Hematopoietic multipotent progenitor cell treated with erythropoietin and hydrocortisone succinate and interleukin-3 and kit ligand, for 15 days (in vitro differentiated cells): ENCODE measurements at places on chromosomes 1 and 21.

- DNase-seq: no peak
Observed at GRCh38 chr1:36522021-36522420, 39.3 kb upstream of the CSF3R start.

- DNase-seq: no peak
Observed at GRCh38 chr21:42522771-42523170, 9.1 kb downstream of the SLC37A1 start.

- DNase-seq: no peak
Observed at GRCh38 chr1:65001231-65001792, 35.0 kb upstream of the JAK1 start.

DNA sequence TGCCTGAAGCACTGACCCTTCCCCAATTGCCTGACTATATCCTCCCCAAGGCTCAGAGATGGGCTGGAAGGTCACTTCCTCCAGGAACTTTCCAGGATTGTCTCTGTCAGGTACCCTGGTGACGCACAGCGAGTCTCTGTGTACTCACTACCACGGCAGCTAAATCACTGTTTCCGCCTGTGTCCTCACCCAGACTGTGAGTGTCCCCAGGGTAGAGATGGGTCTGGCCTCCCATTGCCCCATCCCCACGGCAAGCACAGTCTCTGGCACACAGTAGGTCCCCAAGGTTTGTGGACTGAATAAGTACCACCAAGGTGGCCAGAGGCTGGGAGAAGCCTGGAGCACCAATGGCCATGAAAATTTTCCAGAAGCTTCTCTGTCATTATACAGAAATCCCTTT, 93.8 kb upstream of the RUNX3 start:
- DNase-seq: no peak

GRCh38 chr1:47257224-47257623, 25.2 kb upstream of the TAL1 start:
- DNase-seq: peak; percentile 33

DNA sequence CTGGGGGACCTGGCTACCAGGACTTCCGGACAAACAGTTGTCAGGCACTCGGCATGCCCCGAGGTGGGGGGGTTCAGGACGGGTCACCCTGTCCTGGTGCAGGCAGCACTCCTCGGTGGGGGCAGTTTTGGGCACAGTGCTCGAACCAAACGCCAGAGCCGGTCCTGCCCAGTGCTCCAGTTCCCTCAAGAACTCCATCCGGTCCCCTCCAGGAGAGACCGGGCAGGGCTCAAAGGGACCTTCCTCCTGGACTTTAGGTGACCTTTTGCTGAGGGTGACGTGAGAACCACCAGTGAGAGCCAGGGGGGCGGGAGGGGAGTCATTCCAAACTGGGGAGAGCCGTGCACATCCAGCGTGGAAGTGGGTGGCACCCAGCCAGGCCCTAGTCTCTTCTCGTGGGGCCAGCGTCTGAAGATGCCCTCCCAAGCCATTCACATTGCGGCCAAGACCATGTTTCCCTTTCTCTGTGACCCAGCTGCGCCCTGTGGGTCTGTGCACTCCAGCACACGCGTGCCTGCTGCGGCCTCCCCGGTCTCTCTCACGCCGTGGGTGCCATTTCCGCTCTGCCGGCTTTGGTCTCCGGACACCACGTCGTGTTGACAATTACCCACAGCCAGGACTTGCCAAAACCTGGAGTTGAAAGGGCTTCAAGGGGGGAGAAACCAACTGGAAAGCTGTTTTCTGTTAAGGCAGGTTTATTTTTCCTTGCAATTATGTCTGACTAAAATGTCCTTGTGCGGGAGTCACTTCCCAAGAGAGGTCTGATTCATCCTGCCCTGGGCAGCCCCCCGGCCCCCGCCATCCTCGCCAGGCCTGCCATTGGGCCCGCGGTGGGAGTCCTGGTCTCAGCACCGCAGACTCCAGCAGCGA, 178.8 kb upstream of the ARHGEF16 start:
- DNase-seq: no peak

GRCh38 chr1:10415211-10415930, 14.9 kb upstream of the CENPS start:
- DNase-seq: peak; percentile 86

- DNase-seq: no peak
Observed at GRCh38 chr1:229171934-229172333, 99.0 kb upstream of the RAB4A start.

- peak; percentile 66 for DNase-seq
Observed at GRCh38 chr21:43865540-43866259, 677 bp downstream of the AGPAT3 start.

- peak; percentile 71 for DNase-seq
Observed at GRCh38 chr1:230282157-230282556, 144.0 kb downstream of the PGBD5 start.

DNA sequence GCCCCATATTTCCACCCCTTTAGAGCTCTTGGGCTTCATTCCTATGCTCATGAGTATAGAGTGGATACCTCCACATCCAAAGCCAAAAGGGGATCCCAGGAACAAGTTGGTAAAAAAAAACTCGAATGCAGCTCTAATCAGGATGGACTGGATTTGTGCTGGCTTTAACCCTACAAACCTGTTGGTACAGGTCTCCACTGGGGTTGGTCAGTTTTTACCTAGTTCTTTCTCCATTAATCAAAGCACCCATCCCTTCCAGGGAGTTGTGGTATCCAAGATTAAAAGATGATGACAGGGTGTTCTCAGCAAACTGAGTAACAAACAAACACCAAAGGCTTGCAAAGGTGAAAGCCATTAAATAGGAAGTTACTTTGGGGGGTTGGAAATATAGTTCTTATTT, 5.9 kb upstream of the CRNN start:
- DNase-seq: no peak

DNA sequence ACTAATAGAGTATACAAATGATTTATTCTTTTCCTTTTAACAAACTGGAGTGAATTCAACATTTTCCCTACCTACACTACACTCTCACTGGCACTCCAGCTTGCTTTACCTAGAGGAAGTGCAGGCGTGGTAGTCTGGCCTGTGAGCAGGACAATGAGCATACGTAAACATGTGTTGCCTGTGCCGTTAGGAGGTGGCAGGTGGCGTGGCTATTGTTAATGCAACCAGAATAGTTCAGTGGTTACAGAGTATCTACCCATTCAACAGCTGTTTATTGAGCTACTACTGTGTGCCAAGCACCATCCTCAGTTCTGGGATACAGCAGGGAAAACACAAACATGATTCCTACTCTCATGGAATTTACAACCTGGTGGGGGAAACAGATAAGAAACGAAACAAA, 299.7 kb upstream of the KAZN start:
- DNase-seq: no peak

DNA sequence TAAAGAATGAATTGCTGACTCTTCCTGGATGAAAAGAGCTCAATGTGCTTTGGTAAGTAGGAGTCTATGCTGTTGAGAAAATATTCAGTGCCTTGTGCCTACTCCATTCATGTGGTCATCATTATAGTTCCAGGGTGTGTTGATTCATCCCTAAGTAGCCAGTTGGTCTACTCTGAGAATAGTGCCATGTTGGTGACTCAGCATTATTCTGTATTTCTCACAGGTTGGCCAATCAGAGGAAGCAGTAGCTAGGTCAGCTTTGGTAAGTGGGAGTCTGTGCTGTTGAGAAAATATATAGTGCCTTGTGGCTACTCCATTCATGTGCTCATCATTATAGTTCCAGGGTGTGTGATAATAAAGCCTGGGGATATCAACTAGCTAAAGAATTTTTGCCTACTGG, 397.3 kb downstream of the AGBL4 start:
- no peak for DNase-seq

- no peak for DNase-seq
Observed at GRCh38 chr1:233138788-233139585, 156.5 kb downstream of the PCNX2 start.

- DNase-seq: no peak
Observed at GRCh38 chr1:75338616-75339483, 204.7 kb downstream of the LHX8 start.

DNA sequence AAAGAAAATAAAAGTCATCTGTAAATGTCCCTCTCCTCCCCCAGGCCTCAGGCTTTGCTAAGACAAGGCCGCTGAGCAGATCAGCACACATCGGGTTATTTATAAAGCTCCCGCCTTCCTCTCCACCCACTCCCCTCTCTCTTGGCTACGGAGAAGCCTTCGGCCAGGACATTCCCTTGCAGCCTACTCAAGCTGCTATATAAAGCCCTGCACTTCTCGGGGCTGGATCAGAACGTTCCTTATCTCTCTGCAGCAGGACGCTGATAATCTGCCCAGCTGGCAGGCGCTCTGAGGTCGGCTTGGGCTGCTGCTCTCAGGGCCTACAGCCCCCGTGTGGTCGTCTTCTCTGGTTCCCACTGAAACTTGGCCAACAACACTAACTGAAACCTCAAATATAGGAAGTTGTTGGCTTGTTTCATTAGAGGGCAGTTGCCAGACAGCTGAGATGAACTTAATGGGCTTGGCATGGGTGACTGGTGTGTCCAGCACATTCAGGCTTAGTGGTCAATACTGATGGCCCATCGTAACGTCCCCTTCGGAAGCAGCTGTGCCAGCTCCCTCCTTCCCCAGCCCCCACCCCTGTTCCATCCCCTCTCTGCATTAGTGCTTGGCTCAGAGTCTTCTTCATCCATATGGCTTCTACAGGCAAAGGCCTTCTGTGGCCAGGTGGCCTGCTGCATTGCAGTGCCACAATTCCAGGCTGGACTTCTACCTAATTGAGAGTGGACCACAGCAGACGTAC, 64.6 kb downstream of the IER5 start:
- peak; percentile 89 for DNase-seq

- no peak for DNase-seq
Observed at GRCh38 chr1:208433086-208433485, 188.9 kb upstream of the PLXNA2 start.

GRCh38 chr1:110125810-110126209, 13.6 kb downstream of the UBL4B start:
- no peak for DNase-seq

DNA sequence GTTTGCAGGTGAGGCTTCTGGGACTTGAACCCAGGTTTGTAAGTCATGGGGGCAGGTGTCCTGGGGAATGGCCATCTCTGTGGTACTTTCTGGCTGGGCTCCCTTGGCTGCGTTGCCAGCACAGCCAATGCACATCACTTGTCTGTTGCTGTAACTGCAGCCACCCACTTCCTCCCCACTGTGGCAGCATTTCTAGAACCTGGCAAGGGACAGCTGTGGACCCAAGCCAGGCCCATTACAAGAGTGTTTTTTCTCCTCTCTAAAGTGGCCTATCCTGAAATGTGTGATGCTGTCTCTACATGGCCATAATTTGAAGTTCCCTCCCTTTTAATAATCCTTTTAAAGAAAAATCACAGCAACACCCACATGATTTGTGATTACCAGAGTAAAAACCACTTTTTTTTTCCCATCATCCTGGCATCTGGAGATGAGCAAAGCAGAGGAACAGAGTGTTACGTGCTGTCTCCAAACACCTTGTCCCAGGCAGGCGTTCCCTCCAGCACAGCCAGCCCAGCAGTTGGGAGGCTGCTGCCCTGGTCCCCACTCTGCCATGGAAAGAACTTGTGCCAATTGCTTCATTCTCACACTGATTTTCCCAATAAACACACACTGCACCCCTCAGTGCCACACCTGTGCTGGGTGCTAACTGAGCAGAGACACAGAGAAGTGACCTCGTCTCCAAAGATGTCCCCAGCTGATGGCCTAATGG, 360.6 kb upstream of the USP24 start:
- no peak for DNase-seq

DNA sequence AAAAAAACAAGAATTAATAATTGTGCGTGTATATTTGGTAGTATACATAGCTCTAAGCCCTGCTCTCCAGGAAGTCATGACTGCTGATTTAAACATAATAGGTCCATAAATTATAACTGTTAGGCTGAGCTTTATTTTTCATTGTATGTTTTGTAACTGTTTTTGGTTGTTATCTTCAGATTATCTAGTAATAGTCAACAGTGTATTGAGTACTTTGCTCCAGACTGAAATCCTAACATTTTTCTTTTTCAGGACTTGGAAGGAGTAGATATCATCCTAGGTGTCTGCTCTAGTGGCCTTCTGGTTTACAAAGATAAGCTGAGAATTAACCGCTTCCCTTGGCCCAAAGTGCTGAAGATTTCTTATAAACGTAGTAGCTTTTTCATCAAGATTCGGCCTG, 90.9 kb downstream of the TMEM200B start:
- peak; percentile 72 for DNase-seq

DNA sequence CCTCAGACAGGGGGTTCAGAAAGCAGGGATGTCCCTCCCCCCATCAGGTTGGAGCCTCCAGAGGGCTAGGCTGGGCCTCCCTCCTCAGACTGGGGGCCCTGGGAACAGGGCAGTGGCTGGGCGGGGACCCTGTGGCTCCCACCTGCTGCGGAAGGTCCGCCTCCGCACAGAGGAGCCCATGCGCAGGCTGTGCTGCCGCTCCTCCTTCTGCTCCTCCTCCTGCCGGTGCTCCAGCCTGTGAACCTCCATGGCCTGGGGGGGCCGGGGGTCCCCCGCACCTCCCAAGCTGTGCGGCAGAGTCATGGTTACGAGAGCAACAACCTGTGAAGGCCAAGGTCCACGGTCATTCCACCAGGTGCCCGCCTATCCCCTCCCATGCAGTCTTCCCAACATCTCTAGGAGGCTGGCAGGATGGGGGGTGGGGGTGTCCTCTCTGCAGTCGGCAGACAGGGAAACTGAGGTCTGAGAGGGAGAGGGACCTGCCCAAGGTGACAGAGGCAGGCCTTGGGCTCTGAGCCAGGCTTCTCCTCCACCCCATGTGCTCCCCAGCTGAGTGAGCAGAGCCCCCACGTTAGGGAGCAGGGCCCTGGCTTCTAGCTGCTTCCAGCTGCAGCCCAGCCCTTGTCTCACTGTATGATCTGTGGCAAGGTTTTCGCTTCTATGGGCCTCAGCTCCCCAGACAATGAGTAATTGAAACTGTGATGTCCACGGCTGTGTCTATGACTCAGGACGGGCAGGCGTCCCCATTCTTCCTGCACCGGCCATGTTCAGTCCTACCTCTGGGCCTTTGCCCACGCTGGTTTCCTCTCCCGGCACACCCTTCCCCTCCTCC, 3.4 kb downstream of the MYOM3 start:
- no peak for DNase-seq

DNA sequence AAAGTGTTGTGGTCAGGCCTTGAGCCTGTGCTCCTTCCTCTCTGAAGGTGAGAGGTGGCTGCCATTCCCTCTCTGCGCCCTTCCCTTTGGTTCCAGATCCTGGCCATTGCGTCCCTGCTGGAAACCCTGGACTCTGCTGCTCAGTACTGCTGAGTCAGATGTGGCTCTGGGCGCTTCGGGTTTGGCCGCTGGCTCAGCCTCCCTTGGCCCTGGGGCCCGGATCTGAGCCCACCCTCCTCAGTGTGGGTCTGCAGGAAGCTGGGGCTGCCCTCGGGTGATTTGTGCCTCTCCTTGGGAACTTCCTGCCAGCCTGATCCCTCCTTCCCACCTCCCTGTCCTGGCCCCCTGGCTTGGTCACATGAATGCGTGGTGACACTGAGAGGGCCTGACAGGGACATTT, 32.2 kb downstream of the QSOX1 start:
- no peak for DNase-seq

DNA sequence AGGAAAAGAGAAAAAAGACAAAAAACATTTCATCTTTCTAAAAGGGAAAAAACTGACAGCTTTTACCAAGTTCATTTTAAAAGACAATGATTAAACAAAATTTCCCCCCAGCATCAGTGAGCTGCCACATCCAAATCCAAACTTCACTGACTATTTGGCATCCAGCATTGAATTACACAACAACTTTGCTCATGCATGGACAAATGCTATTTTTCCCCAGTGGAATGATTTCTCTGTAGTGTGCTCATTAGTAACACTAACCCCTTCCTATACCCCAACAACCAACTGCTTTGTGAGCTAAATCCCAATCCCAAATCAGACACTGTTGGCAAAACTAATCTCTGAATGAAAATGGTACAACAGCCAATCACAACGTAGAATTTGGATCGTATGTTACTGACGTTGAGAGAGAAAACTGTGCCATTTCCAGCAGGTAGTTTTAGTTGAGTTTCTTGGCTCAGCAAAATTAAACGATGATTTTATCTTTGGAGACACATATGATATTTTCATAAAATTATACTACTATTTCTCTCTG, 37.9 kb downstream of the PIK3R3 start:
- DNase-seq: no peak
